ENCODE measurements at places on chromosomes 7 and 10.

- DNase-seq, result peak; percentile 93
Observed at GRCh38 chr10:35416619-35417312, 80.5 kb downstream of the CCNY start.

DNA sequence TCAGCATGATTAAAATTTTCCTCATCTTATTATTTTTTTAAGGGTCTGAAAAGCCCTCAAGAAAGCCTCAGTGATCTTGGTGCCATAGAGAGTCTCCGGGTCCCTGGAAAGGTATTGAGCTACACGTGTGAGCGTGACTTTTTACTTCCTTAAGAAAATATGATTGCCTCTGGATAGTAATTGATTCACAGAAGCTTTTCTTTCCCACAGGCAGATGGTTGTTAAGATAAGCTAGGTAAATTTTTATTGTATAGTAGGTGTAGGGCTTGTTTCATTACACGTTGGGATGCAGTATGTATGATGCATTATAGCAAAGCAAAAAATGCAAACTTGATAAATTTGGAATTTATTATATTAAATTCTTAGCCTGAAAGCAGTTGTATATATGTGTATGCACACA, 7.7 kb downstream of the VPS50 start:
- DNase-seq, result no peak

- no peak for DNase-seq
Observed at GRCh38 chr7:155356323-155357105, 58.8 kb downstream of the INSIG1 start.

DNA sequence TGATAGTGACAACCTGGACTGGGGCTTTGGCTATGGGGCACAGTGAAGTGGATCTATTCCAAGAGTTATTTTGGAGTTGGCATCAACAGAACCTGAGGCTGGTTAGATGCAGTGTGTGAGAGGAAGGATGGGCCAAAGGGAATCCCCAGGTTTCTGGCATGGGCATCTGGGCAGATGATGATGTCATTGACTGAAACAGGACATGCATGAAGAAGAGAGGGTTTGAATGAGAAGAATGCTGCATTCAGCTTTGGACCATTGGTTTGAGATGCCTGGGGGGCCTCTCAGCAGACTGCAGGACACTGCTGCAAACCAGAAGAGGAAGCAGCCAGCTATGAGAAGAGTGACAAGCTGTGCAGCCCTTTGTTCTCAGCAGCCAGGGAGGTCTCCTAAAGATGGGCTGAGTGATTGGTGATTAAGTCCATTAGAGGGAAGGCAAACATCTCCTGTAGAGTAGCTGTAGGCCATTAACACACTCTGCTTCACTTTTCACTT, 23.1 kb upstream of the PIK3CG start:
- no peak for DNase-seq

GRCh38 chr7:322111-322671, 32.2 kb downstream of the FOXL3 start:
- peak; percentile 11 for DNase-seq

DNA sequence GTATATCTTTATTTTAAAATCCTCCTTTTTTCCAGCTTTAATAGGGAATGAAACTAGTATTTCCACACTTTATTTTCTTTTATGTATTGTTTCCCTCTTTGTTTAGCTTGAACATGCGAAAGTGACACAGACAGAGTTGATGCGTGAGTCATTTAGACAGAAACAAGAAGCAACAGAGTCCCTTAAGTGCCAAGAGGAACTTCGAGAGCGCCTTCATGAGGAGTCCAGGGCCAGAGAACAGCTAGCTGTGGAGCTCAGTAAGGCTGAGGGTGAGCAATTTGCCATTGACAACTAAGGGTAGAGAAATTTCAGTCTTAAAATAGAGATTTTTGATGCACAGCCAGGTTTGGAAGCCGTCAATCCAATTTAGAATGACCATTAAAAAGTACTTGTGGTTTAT, 73.1 kb downstream of the CYP51A1 start:
- no peak for DNase-seq

- no peak for DNase-seq
Observed at GRCh38 chr7:78095549-78095948, 297.0 kb downstream of the PHTF2 start.

GRCh38 chr7:140610204-140611165, 30.1 kb downstream of the DENND2A start:
- no peak for DNase-seq

DNA sequence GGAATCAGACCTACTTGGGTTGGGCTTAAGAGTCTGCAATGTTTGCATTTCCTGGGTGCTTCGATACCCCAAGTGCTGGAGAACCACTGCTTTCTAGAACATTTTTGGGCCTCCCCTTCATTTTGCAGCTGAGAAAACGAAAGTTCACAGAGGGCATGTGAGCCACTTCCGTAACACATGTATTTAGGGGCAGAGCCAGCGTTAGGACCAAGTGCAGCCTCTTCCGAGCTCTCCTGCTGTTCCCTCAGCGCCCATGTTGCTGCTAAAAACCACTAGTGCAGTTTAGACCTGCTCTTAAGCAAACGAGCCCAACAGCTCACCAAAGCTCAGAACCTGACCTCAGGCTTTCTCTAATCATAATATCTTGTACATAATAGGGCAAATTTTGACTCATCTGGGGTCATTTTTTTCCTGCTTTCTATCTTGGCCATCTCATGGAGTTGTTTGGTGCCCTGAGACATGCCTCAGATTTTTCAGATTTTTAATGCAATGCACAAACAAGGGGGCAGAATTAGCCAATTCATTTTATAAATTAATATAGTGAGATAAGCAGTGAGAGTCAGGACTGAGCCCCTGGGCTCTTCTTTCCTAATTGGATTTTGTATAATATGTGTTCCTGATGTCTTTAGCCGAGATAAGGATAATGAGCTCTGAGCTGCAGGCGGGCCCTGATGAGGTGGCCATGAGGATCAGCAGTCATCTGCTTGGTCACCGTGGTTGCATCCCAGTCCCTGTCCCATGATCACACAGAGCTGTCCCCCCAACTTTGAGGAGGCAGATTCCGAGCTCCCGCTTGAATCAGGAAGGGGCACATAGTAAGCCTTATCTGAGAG, 12.9 kb downstream of the BAG3 start:
- DNase-seq, result no peak

DNA sequence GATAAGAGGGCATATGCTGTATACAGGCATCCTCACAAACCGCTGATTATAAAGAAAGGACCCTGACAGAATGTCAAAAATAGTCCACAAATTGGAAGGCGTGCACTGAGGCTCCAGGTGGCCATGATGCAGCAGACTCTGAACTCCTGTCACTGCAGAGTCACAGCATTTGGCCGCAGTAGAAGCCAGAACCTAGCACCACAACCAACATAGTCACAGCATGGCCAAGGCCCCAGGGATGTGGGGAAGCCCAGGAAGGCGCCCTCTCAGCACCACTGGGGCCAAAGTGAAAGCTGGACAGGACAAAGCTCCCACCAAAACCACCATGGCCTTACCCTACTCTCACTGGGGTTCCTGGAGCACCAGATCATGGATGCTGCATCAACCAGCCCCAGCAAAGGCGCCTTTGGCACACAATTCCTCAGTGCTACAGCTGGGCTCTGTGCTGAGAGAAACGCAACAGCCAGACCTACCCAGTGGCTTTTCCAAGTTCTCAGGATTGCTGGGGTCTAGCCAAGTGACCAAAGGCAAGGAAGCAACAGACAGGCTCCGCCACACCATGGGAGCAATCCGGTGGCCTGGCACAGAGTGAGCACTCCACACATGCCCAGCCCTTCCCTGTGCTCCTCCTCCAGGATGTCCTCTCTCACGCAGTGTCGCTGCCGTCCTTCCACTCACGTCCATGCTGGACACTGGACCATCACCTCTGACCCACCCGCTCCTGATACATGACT, 60.2 kb downstream of the STK17A start:
- no peak for DNase-seq

DNA sequence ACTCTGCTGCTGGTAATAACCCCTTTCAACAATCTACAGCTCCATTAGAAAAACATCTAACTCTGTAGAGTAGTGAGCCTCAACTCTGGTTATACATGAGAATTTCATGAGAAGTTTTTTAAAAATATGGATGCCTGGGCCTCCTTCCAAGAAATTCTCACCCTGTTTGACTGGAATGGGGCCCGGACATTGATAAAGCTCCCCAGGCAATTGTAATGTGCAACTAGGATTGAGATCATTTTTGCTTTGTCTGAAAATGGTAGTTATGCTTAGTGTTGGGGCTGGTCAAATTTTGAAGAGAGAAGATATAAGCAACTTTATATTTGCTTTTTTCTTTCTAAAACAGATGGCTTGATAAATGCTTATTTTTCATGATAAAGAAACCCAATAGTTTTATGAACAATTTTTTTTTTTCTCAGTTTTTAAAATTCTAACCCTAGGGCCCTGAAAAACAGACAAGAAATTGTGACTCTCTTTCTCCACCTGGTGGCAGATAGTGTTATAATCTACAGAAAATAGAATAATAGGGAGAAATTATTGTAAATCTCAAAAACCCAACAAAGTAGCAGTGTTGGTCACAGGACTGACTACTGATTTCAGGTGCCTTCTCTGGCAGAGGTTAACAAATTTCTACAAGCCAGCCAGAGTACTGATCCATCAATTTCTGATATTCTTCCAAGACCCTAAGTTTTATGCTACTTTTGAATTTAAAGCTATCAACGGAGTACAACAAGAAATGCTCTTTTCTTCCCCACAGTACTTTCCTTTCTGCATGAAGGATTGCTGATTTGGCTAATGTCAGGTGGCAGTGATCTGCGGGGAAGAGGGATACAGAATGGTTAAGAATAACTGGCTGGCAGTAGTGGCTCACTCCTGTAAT, 174.8 kb downstream of the DKK1 start:
- no peak for DNase-seq

DNA sequence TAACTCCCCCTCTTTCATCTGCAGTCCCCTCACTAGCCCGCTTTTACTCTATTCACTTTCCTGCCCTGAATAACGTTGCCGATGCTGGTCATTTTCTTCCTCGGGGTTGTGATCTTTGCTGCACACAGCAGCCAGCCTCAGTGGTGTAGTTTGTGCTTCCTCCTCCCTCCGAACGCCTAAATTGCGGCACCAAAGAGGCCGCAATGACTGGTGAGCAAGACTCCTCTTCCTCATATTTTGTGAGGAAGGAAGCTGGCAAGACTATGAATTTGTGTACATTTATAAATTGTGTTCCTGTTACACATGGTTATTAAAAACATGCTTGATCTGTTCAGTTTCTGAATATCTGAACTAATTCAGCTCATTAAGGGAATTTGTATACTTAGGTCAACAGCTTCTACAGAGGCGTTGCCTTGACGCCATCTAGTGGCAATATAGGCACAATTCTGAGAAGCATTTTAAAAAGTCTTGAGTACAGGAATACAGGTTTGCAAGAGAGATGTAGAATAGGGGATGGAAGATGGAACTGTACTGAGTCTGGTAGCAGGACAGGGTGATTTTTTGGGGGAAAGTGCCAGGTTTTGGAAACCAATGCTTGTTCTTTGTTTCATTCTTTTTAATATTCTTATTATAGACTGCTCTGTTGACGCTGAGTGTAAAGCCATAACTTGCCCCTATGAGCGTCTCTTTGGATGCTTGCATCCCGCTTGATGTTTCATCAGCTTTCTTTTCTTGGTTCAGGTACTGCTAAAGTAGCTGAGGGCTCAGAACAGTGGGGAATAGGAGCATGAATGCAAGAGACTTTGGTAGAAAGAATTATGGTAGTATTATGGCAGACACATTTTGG, 4.1 kb upstream of the TAS2R5 start:
- DNase-seq, result peak; percentile 63

- DNase-seq, result no peak
Observed at GRCh38 chr10:37711617-37712488, 145.6 kb downstream of the ZNF248 start.

- DNase-seq, result no peak
Observed at GRCh38 chr7:138626846-138627245, 74.3 kb downstream of the SVOPL start.

DNA sequence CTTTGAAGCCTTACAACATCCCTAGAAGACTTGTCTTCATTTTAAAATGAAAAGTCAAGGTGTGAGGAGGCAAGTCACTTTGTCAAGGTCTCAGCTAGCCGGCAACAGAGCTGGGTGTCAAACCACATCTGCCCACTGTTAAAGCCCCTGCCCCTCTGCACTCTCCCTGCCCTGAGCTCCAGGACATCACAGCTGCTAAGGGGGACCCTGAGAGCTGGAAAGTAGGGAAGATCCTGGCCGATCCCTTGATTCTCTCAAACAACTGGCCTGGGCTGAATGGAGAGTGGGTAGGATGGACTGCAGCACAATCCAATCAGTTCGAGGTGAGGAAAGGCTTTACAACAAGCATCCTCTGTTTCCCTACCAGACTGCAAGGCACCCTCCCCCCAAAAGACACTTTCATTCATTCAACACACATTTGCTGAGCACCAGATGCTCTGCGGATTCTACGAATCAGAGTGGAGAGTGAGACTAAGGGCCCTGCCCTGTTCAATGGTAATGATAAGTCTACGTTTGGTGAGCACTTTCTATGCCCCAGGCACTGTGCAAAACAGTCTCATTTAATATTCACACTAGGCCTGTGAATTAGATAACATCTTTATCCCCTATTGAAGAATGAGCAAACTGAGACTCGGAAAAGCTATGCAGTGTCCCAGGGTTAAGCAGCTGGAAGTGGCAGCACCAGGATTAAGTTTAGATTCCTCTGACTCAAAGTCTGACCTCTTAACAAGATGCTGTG, 148.1 kb downstream of the HERPUD2 start:
- DNase-seq, result no peak

- DNase-seq, result peak; percentile 26
Observed at GRCh38 chr10:84194424-84195043, at the start of gene CDHR1. Gene CDHR1, plus strand, starts transcription at chr10:84194537. Its CDS starts 224 bp downstream, at chr10:84194761.

GRCh38 chr10:53808677-53809372, 992.2 kb downstream of the PCDH15 start:
- DNase-seq, result no peak

- DNase-seq, result no peak
Observed at GRCh38 chr10:35346248-35346647, 9.9 kb downstream of the CCNY start.

- no peak for DNase-seq
Observed at GRCh38 chr10:18323916-18324315, 183.7 kb downstream of the CACNB2 start.

GRCh38 chr7:85061456-85061855, 125.4 kb downstream of the SEMA3D start:
- DNase-seq, result no peak
